CD8-positive, alpha-beta T cell (primary cell): ENCODE measurements at places on chromosomes 4 and X. TPM values are rescaled to one million over a fixed set of nuclear protein-coding genes. Genes with fewer than 3 reads are reported as not detected.

The PABPC1L2B gene
- total RNA-seq, result not detected

The DAPP1 gene
- total RNA-seq, result 3.2 TPM

The CYTL1 gene
- not detected for total RNA-seq

DNA sequence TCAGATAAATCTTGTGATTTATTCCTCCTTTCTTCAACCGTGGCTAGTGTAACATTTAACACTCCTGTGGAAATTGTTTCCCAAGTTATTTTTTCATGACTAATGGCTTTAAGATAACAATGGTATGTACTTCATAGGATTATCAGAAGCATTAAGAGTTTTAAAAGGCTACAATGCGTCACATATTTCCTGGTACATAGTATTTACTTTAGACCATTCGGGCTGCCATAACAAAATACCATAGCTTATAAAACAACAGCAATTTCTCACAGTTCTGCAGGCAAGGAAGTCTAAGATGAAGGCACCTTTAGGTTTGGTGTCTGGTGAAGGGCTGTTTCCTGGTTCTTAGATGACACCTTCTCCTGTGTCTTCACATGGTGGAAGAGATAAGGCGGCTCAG is 158.6 kb downstream of the PAPSS1 start:
- no peak for DNase-seq

DNA sequence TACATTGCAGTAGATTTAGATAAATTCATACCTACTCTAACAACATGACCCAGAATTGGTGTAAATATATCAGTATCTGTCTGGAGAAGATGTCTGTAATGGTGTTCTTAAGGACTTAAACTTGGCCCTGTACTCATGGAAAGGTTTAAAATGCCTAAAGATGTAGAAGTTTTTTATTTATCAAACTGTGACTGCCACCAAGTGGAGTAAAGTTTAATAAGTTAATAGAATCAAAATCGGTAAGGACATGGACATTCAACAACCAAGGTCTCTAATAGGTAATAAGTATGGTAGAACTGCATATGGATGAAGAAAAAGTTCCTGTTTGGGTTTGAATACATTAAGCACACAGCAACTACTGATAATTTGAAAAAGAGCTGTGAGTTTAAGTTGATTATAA is 474.0 kb upstream of the NDST3 start:
- no peak for DNase-seq

GRCh38 chr4:81913427-81913879 is 441.7 kb upstream of the RASGEF1B start:
- DNase-seq, result peak; percentile 68

- no peak for DNase-seq
These were observed 511.5 kb upstream of the GALNT7 start for GRCh38 chr4:172657081-172657480.

- DNase-seq, result no peak
These were observed 16.6 kb upstream of the PRDM8 start for GRCh38 chr4:80180743-80181142.

GRCh38 chrX:15511563-15511962 is 11.0 kb downstream of the BMX start:
- DNase-seq, result no peak
